ENCODE measurements at places on chromosomes 2 and 18.

GRCh38 chr2:44770221-44771195 lies 171.0 kb upstream of the SIX3 start:
- DNase-seq, result no peak

DNA sequence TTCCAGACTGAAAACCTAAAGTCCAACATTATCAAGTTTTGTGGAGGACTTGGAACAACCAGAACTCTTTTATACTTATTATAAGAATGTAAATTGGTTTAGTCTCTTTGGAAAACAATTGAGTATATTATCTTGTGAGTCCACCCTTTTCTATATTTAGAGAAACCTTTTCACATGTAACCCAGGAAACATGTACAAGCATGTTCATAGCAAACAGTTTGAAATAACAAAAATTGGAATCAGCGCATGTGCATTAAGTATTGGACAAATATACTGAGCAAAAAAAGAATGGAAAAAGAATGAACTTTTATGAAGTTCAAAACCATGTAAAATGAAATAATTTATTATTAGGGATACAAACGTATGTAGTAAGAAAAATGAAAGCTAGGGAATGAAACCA lies 246.0 kb downstream of the WDR7 start:
- no peak for DNase-seq

- DNase-seq, result no peak
Observed at GRCh38 chr2:151526572-151527090, 116.9 kb downstream of the RIF1 start.

DNA sequence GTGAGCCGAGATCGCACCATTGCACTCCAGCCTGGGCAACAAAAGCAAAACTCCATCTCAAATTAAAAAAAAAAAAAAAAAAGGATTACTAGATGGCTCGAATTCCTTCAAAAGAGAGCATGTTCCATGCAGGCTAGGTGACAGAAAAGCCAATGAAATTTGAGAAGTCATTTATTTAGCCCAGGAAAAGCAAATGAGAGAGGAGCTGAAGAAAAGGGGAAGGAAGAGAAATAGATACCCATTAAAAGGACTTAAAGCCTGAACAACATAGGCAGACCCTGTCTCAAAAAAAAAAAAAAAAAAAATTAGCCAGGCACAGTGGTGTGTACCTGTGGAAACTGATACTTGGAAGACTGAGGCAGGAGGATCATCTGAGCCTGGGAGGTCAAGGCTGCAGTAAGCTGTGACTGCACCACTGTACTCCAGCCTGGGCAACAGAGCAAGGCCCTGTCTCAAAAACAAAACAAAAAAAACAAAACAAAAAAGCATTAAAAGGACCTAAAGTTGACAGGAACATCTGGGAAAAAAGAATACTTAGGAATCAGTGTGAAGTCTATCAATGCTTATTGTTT lies 11.1 kb downstream of the SEPTIN10 start:
- no peak for DNase-seq

DNA sequence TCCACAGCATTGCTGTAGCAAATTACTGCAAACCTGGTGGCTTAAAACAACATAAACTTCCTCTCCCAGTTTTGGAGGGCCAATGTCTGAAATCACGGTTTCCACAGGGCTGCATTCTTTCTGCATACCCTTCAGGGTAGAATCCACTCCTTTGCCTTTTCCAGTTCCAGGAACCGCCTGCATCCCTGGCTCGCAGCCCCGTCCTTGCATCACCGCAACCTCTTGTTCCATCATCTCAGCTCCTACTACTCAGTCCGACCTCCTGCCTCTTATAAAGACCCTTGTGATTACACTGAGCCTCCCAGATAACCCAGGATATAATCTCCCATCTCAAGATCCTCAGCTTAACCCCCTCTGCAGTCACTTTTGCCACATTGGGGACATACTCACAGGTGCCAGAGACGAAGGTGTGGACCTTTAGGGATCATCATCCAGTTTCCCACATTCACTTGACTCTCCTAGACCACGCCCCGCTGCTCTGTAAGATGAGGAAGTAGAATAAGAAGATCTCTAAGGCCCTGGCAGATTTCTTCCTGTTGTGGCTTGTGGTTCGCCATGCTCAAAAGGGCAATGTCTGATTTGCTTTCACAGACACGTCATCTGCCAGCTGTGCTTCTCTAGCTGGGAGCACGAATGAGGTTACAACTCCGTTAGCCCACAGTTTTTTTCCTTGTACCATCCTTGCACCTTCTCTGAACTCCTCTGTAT lies 103.6 kb upstream of the AGAP1 start:
- no peak for DNase-seq

- DNase-seq, result no peak
Observed at GRCh38 chr2:4219101-4219500, 515.7 kb downstream of the DCDC2C start.

GRCh38 chr18:49321797-49322461 lies 138.5 kb downstream of the DYM start:
- DNase-seq, result no peak

- no peak for DNase-seq
Observed at GRCh38 chr2:65053199-65053598, 3.0 kb upstream of the CEP68 start.

DNA sequence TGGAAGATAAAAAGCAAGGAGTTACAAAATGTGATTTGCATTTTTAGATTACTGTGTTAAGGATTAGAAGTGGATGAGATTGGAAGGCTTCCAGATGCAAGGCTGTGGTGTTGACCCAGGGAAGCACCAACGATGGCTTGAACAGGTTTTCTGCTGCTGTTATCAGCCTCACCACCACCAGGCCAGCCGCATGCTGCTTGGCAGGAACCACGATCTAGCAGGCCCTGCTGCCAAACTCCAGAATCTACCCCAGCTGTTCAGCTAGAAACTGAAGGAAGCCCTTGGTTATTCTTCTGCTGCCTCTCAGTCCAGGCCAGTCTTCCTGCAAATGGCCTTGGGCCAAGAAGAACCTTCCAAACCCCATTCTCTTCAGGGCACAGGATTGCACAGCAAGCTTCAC lies 133.9 kb downstream of the MTCL1 start:
- peak; percentile 86 for DNase-seq

DNA sequence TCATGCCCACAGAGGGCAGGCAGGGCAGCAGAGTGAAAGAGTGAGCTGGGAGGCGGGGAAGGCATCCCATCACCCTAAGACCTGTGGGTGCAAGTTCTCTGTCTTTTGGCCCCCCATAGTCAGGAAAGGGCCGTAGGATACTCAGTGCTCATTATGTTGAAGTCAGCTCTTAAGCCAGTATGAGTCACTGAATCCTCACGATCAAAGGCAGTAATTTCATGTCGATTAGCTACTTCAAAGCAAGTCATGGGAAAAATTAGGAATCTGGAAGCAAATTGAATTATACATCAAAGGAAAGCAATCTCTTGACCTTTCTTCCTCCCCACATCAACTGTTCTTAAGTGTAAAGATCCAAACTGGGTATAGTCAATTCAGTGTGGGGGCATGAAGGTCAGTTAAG lies 178.9 kb downstream of the FHOD3 start:
- DNase-seq, result no peak

DNA sequence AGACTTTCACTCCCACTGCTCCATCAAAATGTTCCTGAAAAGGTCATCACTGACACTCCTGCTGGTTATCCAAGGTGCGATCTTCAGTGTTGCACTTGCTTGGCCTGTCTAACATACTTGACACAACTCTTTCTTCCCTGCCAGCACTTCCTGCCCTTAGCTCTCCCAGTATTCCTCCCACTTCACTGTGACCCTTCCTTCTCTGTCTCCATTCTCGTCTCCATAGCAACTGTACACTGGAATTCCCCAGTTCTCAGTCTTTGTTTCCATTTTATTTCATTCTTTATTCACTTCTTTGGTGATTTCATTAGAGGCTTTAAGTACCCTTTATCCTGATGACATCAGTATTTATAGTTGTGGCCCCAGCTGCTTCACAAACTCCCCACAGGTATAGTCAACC lies 333.0 kb downstream of the IRS1 start:
- no peak for DNase-seq

DNA sequence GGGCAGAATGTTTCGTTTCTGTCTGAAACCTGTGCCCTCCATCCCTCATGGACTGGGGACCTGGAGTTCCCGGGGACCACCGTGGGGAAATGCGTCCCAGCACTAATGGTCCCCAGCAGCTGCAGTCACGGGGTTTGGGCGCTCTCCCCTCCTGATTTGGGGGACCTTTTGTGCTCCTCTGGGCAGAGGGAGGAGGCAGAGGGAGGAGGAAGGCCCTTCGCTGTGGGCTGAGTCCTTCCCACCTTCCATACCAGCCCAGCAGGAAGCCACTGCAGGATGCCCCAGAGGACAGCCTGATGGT lies 3.2 kb downstream of the GPR35 start:
- DNase-seq, result peak; percentile 23

DNA sequence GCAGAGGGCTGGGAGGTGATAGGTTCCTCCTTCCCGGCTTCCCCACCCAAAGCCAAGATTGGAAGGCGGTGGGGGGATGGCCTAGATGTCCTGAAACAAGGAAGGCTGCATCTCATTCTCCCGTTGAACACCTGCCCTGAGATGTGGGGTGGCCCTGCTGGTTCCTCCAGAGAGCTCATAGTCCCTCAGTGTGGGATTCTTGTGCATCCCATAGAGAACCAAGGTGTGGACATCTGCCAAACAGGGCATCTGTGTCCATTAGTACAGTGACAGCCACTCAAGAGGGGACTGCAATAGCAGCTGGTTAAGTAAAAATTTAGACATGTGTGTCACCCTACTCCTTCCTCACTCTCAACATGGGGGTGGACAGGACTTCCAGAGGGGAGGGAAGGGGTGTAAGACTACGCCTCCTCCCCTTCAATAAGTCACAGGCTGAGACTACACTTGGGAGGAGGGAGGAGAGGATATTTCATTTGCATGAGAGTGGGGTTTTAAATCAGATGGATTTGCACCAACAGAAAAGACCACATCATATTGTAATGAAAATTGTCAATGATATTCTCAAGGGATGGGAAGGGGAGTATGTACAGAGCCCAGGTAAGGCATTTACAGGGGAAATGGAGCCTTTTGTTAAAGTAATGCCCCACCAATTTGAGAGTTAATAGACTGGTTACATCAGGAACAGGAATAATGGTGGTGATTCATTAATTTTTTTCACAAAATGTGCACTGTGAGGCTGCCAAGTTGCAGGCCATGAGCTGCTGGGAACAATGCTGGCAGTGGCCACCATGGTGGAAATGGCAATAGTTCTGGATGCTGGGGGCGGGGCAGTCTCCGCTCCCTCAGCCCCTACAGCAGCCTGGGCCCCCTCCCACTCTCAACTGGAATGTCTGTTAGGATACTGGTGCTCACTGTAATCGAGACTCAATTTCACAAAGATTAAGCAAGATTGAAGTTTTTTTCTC lies 80.6 kb downstream of the TEX51 start:
- peak; percentile 86 for DNase-seq

GRCh38 chr2:232525791-232526371 lies at the start of gene CHRND:
Gene CHRND, plus strand, starts transcription at chr2:232526160. Its CDS starts 56 bp downstream, at chr2:232526216.
- no peak for DNase-seq

DNA sequence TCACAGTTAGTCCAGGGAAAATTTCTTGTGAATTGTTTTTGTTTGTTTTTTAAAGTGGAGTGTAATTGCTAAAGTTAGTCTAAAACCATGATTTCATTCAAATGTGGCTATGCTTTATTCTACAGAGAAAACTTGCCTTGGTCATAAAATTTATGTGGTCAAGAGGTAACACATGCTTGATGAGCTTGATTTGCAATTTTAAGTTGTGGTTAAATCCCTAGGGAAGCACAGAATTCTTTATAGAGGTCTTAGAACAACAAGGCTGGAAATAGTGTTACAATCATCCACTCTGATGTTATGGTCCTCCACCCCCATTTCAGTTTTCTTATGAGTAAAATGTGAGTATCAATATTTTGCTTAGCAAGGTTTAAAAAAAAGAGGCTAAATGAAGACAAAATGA lies 359.6 kb downstream of the NRXN1 start:
- DNase-seq, result no peak

GRCh38 chr18:79680100-79680879 lies 687 bp downstream of the CTDP1 start:
- DNase-seq, result no peak
